Central memory CD4-positive, alpha-beta T cell (primary cell): ENCODE measurements at places on chromosomes 16 and 17.

GRCh38 chr17:80986046-80986445, 5.6 kb upstream of the CHMP6 start:
- DNase-seq: no peak

DNA sequence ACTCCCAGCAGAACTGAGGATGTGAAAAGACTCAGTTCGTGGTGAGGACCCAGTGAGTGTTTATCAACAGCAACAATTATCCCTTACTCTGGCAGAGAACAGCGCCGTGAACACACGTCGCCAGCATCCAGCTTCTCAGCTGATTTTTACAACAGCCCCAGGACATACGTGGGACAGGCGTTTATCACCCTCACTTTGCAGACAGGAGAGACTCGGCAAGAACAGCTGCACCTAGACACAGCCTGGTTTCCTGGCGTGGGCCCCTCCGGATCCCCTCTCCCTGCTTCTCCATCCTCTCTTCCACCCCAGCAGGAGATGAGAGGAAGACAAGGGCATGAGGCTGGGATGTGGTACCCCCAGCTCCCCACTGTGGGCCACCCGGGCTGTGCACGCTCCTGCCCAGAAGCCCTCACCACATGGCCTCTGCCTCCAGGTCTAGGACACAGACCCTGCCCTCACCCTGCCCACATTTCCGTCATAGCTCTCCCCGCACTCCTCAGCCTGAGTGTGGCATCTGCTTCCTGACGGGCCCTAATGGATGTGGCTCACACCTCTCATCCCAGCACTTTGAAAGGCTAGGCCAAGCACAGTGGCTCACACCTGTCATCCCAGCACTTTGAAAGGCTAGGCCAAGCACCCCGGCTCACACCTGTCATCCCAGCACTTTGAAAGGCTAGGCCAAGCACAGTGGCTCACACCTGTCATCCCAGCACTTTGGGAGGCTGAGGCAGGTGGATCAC, 17.5 kb downstream of the ABR start:
- no peak for DNase-seq

- DNase-seq: no peak
Measured at GRCh38 chr17:43359469-43360110, 39.2 kb upstream of the ARL4D start.

GRCh38 chr16:2487903-2488531, 13.1 kb downstream of the TBC1D24 start:
- DNase-seq: no peak

DNA sequence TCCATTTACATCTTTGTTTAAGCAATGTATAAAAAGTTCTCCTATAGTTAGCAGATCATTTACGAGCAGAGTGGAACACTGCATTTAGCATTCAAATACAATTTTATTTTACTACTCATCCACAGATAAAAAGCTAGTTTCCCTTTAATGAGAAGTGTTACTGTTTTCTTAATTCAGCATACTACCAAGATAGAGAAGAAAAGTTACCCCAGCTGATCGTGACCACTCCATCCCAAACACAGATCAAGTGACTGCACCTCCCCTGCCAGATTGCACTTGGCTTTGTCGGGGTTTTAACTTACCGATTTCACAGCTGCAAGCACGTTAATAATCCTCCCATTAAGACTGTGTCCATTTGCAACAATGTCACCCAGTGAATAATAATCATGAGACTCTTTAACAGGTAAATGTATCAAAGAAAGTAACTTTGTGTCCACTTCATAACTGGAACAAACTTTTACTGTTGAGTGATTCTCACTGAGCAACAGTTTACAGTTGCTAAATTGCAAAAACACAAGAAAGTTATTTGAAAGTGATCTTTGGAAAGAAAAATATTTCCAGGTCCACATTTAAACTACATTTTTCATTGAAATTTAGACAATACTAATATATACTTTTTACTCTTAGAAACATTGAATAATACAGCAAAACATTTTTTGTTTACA, 14.4 kb downstream of the MEIOB start:
- no peak for DNase-seq

DNA sequence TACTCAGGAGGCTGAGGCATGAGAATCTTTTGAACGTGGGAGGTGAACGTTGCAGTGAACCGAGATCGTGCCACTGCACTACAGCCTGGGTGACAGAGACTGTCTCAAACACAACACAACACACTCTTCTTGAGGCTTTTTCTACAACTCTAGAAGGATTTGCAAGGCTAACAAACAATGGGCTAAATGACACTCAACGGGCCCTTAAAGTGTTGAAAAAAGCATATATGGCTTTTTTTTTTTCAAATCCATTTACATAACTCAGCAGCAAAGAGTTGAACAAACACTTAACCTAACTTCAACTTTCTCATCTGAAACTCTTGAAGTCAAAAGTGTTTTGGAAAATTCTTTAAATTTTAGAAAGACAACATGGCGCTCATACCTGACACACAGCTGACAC, 22.3 kb downstream of the CDR2 start:
- DNase-seq: no peak

DNA sequence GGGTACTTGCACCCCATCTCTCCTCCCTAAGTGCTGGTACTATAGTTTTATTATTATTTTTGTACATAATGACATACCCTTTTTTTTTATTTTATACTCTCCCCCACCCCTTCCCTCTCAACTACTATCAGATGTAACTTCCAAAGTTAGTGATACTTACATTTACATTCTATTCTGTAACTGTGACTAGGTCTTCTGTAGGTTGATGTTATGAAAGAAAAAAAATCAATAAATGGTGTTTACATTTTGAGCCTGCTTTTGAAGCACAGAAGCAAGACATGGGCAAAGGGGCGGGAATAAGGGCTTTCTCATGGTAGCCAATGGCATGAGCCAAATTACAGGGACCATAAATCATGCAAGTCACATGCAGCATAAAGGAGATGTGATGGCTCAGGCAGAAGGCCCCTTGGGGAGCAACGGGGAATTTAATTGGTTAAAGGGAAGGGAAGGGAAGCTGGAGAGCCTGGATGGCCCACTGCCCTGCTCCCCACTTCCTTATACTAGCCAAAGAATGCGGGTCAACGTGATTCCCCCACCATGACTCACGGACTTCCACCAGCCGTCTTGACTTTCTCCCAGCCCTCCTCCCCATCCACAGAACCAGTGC, 2.4 kb upstream of the ACSF2 start:
- no peak for DNase-seq

DNA sequence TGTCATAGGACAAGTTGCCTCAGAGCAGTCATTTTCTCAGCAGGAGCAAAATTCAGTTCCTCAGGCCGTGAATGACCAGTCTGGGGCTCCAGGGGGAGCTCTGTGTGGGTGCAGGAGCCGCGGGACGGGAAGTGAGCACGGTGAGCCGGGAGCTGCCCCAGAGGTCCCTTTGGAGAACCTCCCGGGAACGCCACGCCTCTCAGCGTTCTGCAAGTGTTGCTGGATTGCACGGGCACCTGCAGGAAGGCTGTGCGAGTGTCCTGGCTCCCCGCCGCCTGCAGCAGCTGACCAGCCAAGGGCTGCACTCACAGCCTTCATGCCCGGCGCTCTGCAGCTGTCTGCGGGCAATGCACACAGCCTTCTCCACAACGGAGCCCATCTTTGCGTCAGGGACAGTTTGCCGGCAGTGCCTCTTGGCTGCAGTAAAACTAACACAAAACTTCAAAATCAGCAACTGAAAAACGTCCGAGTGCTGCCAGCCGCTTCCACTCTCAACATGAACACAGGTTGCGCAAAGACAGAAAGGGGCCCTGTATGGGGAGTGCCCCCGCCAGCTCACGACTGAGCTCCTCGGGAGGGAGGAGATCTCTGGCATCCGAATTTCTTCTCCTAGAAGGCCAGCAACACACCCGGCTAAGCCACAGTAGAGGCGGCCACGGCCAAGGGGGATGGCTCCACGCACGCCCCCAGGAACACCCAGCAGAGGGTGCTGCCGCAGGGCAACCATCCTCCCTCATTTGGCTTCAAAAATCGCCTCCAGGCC, 16.0 kb downstream of the NDUFAF8 start:
- DNase-seq: no peak

DNA sequence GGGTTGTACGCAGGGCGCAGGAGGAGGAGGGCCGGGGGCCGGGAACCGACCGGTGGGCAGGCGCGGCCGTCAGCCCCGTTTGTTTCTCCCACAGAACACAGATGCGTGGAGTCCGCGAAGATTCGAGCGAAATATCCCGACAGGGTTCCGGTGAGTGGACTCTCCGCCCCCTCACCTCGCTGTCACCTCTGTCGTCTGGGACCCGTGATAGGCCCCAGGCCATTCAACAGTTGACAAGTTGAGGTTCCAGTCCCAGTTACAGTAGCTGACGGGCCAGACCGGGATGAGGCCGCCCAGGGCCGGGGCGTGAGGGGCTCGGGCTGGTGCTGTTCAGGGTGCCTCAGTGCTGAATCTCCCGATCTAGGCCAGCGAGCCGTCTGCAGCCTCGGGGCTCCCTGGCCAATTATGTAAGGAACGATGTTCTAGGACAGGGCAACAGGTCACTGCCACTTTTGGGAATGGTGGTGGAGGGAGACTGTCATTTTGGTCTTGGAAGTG, 628 bp downstream of the GABARAPL2 start:
- peak; percentile 28 for DNase-seq

DNA sequence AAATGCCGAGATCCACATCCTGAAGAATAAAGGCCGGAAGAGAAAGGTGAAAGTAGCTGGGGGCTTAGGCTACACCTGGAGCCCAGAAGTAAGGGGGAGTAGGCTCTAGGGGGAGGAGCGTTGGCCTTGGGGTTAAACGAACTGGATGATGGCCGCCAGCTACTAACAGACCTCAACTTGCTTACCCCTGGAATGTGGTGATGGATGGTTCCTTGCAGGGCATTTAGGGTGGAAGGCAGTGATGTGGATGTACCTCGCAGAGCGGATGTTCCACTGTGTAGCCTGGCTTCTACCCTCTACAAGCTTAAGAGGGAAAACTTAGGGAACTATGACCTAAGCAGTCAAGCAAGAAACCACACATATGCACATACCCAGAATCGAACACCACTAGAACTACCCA, 2.3 kb upstream of the MAZ start:
- DNase-seq: no peak

DNA sequence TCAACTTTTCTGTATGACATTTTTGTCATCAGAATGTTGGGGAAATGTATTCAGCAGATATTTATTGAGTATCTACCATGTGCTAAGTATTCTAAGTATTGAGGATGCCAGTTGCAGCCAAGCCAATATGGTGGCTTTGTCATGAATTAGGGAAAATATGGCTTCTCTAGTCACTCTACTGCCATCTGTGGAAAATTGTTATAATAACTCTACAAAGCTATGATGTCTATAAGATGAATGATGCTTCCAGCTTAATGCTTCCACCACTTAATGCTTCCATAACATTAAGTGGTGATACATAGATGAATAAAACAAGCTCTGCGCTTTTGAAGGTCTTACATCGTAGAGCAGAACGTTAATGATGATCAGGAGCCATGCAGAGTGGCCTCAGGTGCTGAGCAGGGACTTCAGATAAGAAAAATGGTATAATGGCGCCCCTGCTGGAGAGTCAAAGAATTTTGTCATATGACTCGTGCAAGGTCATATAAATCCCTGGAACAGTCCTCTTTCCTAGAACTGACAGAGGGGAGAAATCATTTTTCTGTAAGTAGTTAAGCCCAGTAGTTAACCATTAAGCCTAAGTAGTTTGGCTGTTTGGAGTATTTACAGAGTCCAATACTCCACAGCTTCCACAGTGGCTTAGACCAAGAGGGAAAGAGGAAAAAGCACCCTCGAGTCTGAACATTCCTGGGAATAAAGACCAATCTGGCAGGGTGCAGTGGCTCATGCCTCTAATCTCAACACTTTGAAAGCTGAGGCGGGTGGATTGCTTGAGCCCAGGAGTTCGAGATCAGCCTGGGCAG, 2.7 kb upstream of the TMIGD1 start:
- peak; percentile 73 for DNase-seq

- DNase-seq: no peak
Measured at GRCh38 chr16:64121473-64121872, 1000.4 kb downstream of the CDH11 start.

GRCh38 chr17:70675070-70675590, 505.8 kb downstream of the KCNJ2 start:
- DNase-seq: no peak

DNA sequence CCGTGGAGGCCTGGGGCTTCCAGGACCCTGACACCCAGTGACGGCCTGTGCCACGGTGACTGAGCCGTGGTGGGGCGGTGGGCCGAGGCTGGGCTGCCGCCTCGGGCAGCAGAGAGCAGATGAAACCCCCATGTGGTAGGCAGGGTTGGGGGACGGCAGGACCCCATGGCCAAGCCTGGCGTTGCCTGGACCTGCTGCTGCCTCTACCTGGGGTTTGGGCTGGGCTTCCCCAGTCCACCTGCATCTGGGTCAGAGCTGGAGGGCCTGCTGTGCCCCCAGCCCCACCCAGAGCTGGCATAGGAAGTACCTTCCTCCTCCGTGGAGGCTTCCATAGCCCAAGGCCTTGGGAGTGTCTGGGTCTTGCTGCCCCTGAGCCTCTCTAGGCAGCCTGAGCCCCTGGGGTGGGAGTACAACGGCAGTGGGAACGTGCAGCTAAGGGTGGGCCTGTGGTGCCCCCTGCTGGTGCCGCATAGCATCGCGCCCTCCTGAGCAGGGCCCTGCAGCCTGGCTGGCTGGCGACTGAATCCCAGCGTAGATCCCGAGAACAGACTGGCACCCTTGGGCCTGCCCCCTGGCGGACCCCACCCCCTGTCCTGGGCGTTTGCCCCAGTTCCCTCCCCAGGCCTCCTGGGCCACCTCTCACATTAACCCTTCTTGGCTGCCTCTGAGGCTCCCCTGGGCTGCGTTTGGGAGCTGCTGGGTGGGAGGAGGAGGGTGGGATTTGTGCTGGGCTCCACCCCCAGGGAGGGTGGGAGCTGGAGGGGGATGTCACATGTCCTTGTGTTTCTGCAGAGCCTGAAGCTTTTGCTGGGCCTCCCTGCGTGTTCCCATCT, 12.6 kb upstream of the ATP6V0C start:
- peak; percentile 69 for DNase-seq

DNA sequence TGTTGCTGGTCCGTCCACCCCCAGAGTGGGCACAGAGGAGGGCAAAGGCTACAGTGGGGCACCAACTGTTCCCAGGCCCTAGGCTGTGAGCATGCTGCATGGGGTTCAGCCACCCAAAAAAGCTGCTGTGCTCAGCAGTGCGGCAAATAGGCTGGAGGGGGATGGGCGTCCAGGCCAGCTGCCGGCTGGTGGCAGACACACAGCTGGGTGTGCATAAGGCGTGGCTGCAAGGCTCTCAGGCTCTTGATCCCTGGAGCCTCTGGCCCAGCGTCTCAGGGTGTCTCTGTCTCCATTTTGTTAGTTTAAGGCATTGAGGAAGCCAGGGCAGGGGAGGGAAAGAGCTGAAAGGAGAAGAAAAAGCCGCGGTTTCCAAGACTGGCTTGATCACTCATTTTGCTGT, 8.8 kb downstream of the RPL19 start:
- no peak for DNase-seq
